ENCODE measurements at places on chromosomes 12 and 14.

- DNase-seq, result no peak
These were observed 81.8 kb upstream of the EVL start for GRCh38 chr14:99983251-99984015.

DNA sequence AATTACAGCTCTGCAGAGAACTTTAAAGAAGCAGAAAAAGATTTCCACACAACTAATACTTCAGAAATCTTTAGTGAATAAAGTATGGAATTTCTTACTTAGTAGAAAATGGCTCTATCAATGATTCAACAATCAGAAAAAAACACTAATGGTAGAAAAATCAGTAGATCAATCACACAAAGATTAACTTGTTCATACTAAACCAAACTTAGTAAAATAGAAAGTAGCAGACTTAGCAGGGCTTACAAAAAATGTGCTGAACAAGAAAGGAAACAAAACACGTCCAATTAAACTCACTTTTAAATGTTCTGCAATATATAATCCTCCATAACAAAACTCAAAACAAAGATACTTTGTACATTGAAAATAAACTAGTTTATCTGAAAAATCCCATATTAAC lies 38.9 kb downstream of the CEP128 start:
- DNase-seq, result no peak

DNA sequence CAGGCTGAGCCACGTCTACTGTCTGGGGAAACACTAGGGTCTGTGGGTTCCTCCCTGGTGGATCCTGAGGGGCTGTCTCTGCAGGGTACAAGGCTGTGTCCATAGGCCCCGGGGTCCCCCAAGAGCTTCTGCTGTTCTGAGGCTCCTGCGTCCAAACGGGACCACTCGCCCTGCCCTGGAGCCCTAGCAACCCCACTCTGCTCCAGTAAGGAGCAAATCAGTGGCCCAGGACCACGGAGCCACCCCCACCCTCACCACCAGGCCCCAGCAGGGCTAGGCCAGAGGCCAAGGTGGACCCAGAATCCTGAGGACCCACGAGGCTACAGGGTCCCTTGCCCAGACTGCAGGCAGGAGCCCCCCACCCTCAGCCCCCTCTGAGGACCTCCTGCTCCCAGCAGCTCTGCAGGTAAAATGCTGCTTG lies 75.1 kb upstream of the GALNT9 start:
- no peak for DNase-seq

GRCh38 chr12:51326698-51327439 lies 2.9 kb upstream of the BIN2 start:
- DNase-seq, result no peak

GRCh38 chr14:71728386-71728785 lies 203.8 kb upstream of the RGS6 start:
- DNase-seq, result no peak

GRCh38 chr12:51229116-51229809 lies 9.4 kb upstream of the DAZAP2 start:
- no peak for DNase-seq

- no peak for DNase-seq
These were observed 34.9 kb upstream of the AEBP2 start for GRCh38 chr12:19404242-19404880.

DNA sequence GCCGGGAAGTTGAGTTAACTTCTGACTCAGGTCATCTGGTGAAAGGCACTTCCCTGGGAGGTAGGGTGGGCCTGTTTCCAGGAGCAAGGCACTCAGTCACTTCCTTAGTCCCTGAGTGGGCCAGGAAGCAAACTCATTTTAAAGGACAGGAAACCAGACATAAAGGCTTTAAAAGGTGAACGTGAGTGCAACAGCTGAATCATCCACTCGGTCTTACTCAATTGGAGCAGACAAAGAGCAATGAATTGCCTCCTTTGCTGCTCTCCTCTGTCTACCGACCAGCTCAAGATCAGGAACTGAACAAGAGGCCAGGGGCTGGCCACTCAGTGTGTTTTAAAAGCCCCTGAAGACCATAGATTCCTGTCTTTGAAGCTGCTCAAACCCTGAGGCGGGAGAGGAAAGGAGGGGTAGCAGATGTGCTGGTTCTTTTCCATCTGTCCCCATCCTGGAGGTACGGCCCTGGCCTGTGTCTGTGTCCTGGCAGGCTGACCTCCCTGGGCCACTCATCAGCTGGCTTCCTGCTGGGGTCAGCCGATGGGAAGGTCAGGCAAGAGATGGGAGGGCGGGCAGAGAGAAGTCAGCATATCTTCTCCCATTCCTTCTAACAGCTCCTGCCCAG lies 148.9 kb downstream of the PPM1H start:
- DNase-seq, result no peak

- DNase-seq, result no peak
These were observed 161.0 kb upstream of the CRY1 start for GRCh38 chr12:107254258-107254856.

- no peak for DNase-seq
These were observed 25.3 kb downstream of the PHLDA1 start for GRCh38 chr12:76006028-76006925.

- DNase-seq, result no peak
These were observed 20.7 kb upstream of the CSRP2 start for GRCh38 chr12:76899522-76899921.

DNA sequence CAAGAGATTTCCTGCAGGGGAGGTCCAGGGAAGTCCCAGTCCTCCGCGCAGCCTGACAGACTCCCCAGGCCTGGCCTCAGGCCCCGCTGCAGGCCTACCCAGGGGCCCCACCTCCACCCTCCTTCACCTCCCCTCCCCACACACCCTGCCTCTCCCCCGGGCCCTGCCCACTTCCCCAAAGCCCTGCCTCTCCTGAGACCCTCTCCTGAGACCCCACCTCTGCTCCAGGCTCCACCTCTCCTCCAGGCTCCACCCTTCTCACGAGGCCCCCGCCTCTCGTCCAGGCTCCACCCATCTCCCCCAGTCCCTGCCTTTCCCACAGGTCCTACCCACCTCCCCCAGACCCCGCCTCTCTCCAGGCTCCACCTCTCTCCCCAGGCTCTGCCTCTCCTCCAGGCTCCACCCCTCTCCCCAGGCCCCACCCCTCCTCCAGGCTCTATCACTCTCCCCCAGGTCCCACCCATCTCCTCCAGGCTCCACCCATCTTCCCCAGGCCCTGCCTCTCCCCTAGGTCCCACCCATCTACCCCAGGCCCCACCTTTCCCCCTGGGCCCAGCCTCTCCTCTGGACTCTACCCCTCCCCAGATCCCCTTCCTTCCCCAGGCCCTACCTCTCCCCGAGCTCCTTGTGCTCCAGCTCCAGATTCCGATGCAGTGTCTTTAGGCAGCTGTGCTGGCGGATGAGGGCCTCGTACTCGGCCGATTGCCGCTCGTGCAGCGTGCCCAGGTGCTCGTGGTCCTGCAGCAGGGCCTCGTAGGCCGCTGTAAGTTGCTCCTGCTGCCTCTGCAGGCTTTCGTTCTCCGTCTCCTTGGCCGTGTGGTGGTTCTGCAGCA lies 58.8 kb upstream of the GPR68 start:
- DNase-seq, result peak; percentile 16

DNA sequence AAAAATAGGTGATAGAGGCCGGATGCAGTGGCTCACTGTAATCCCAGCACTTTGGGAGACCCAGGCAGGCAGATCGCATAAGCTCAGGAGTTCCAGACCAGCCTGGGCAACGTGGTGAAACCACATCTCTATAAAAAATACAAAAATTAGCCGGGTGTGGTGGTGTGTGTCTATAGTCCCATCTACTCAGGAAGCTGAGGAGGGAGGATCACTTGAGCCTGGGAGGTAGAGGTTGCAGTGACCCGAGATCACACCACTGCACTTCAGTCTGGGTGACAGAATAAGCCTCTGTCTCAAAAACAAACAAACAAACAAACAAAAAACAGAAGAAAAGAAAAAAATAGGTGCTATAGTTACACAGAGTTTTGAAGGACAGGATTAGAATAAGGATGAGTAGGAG lies 142.1 kb downstream of the SAMD4A start:
- no peak for DNase-seq

DNA sequence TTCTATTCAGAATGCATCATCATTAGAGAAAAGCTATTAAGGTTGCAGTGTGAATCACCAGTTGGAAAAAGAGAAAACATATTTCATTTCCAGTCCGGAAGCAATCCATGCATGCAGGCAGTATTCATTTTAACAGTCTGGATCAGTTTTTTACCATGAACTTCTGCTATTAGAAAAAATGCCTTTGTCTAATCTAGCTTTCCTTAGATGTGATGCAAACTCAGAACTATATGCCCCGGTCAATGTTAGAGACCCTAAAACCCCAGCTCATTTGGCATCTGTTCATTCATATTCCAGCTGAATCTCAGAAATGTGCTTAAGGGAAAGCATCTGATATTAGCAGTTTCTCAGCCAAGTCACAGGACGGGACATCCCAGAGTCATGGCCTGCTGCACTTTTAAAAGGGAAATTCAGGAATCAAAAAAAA lies 8.5 kb downstream of the IRAK3 start:
- no peak for DNase-seq

DNA sequence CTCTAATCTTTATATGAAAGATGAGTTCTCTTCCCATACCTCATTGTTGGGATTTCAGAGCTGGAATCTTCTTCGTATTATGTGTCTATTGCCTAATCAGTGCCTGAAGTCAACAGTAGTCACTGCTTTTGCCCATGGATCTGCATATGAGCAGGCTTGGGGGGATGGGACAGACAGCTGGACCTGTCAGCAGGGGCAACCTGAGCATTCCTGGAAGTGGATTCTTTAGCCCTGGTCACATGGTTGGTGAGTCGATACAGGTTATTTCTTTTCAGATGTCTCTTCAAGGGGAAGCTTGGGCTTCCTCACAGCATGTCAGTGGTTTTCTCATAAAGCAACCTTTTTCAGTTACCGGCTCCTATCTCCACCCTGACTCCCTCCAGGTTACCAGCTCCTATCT lies 97.3 kb upstream of the RBM19 start:
- DNase-seq, result no peak

GRCh38 chr14:89349171-89350008 lies 67.6 kb downstream of the FOXN3 start:
- DNase-seq, result peak; percentile 7

DNA sequence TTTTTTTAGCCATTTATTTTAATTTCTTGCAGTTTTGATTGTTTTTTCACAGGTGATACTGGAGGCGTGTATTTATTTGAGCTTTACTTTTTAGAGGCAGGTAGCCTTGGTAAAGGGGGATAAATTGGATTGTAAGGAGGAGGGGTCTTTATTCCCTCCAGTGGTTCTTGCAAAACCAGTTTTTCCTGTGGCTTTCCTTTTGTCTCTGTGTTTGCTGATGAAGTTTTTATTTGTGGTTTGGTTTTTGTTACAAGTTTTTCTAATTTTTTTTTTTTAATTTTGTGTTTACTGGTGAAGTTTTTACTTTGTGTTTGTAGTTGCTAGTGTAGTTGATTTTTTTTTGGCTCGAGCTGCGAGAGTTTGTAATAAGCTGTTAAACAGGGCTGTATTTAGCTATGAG lies 278.5 kb downstream of the PRKD1 start:
- DNase-seq, result no peak

GRCh38 chr12:53102883-53103807 lies at the start of gene SOAT2:
TSS of gene SOAT2 (plus strand) at chr12:53103486. CDS start at chr12:53103578, 92 bp downstream.
- DNase-seq, result no peak

- DNase-seq, result no peak
These were observed 827 bp downstream of the ALDH2 start for GRCh38 chr12:111767362-111768158.

DNA sequence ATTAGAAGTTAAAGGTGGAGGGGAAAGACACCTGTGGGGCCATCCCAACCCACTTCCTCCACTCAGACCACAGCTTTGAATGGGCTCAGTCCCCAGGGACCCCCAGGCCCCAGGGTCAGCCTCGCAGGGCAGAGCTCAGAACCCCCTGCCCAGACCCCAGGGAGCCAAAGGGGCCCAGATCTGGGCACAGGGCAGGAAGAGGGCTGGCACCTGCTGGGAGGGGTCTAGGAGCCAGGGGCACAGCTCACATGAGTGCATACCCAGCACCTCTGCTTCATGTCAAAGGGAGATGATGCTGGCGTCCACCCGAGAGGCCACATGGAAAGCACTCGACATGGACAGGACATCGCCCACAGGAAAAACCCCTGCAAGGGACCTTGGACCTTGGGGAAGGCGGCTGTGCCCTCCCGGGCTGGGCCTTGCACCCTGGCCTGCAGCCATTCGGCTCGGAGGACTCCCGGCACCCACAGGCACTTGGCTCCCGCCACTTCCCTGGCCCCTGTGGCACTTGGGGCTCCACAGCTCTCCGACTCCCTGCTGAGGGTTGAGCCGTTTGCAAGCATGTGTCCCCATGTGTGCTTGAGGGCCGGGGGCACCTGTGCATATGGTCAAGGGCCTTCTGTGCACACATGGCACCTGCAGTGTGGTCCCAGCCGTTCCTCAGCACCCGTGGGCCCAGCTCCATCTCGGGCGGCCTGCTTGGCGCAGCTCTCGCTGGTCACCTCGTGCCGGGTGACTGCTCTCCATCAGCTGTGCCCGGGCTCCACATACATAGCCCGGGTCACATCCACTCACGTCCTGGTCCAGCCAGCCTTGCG lies 7.8 kb upstream of the AMN start:
- DNase-seq, result no peak

- no peak for DNase-seq
These were observed 12.1 kb downstream of the PYGL start for GRCh38 chr14:50932156-50932555.

GRCh38 chr12:69388371-69388770 lies 28.8 kb downstream of the YEATS4 start:
- DNase-seq, result no peak

- no peak for DNase-seq
These were observed 29.3 kb downstream of the KICS2 start for GRCh38 chr12:64192644-64193444.

DNA sequence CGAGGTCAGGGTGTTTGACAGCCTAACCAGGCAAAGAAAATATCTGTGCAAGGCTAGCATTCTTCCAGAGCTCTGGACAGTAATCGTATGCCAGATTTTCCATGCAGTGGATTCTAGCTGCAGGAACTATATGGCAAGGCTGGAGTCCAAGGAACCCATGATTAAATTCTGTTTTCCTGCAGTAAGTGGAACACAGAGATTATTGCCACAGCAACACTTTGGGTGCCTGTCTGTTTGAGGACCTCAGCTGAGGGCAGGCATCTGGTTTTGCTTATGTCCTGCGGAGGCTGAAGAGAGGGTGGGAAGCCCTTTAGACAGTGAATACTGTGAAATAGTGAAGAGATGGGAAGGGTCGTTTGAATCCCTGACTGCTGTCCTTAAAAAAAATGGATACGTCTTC lies 104.4 kb downstream of the DAD1 start:
- DNase-seq, result no peak

DNA sequence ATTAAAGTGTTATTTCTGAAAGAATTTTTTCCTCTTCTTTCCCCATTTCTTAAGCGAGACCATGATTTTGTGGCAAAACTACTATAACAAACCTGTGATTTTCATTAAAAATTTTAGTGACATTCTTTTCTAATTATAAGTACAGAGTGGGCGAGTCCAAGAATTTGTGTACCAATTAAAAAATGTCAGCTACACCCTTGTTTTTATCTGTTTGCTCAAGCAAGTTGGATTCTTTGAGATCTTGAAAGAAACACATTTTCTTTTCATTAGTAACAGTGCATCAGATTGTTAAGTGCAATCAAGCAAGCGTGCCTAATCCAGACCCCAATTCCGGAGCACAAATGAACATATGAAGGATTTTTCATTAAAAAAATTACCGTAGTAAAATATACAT lies 338.8 kb upstream of the DDHD1 start:
- DNase-seq, result no peak

- no peak for DNase-seq
These were observed 784.6 kb downstream of the LRFN5 start for GRCh38 chr14:42391146-42391834.

- DNase-seq, result no peak
These were observed 53.0 kb upstream of the FRS2 start for GRCh38 chr12:69417231-69417630.
